Myocyte (in vitro differentiated cells): ENCODE measurements at places on chromosomes 7 and 10.

DNA sequence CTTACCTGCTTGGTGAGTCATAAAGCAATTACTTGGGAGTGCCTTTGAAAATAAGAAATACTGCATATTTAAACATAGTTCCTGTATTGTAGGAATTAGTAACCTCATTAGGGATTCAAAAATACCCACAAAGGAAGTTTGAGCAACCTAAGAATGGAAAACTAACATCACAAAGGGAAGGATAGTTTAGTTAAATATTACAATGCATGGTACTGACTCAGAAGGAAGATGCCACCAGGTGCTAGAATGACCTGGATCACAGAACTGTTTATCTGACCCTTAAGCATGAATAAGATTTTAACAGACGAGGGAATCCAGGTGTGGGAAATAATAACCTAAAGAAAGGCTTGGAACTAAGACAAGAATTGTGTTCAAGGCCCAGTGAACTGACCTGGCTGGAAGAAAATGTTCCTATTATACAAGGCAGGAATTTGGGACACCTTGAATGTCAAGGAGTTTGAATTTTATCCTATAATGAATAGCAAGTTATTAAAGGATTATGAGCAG is 106.4 kb downstream of the GSAP start:
- no peak for DNase-seq

GRCh38 chr10:73937333-73938043 is 26.6 kb downstream of the PLAU start:
- peak; percentile 54 for DNase-seq

DNA sequence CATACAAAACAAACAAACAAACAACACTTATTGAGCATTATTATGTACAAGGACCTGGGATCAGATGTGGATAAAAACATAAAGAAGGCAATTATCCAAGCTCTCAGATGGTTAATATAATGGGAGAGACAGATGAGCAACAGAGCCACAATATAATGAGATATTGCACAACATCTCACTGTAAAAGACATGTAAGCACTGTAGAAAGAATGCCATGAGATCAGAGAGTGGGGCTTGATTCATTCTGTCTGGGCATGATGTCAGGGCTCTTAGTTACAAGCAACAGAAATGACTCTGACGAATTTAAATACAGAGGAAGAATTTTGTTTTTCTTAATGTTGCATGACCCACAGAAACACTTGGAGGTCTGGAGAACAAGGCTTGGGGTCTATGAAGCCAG is 164.7 kb upstream of the PLXDC2 start:
- no peak for DNase-seq

DNA sequence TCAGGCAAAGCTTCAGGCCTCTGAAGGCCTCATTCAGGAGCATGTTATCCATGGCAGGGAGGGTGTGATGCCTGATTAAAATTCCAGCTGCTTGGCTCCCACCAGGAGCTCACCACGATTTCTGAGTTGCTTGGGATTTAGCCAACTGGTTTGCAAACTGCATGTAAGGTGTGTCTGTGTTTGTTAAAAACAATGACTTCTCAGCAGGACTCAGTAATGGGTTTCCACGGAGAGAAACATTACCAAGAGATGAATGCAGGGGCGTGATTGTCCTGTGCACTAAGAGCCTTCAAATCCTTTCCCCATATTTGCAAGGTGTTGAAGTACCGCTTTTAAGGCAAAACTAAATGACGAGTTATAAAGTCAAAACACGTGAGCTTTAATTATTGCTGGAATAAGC is 88.8 kb upstream of the BTBD16 start:
- peak; percentile 20 for DNase-seq

- no peak for DNase-seq
These were observed 22.8 kb downstream of the SPOCK2 start for GRCh38 chr10:72065439-72066025.

- DNase-seq = peak; percentile 89
These were observed 259.5 kb upstream of the NPY start for GRCh38 chr7:24024276-24025068.

GRCh38 chr10:44047361-44047760 is 337.5 kb downstream of the CXCL12 start:
- no peak for DNase-seq

DNA sequence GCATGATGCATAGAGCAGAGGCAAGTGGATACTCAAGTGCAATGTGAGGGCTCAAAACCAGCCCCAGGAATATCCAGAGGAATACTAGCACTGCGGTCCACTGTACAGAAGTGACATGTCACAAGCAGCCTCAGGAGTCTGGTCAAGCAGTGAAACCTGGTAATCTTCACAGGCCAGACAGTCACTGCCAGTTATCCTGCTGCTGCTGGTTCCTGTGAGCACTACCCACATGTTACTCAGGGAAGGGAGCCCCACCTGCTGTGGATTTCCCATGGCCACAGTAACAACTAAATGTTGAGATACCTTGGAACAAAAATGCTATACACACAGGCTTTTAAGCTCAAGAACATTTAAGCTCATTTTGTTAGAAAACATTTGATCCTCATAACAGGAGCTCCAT is 103.0 kb downstream of the RNF133 start:
- DNase-seq = no peak

GRCh38 chr7:87926581-87927461 is 7.2 kb upstream of the ADAM22 start:
- DNase-seq = peak; percentile 44
